ENCODE measurements at places on chromosomes 7 and 10. TPM values are rescaled to one million over a fixed set of nuclear protein-coding genes. Genes with fewer than 3 reads are reported as not detected.

- H3K27me3 ChIP-seq: no peaks in the 10 kb centered on the region
- no peak for DNase-seq
- H3K36me3 ChIP-seq: peaks cover 2% of the 10 kb centered on the region
- peaks cover 47% of the 10 kb centered on the region for H3K4me1 ChIP-seq
Observed at GRCh38 chr7:91165006-91165845, 99.0 kb upstream of the FZD1 start.

The MSMB gene
- total RNA-seq: not detected

- no peak overlapping the region for H3K27ac ChIP-seq
- H3K4me3 ChIP-seq: no peak overlapping the region
- H3K27me3 ChIP-seq: no peaks in the 10 kb centered on the region
- no peaks in the 10 kb centered on the region for H3K4me1 ChIP-seq
- H3K36me3 ChIP-seq: no peaks in the 10 kb centered on the region
Observed at GRCh38 chr10:64175271-64175962, 654.2 kb downstream of the REEP3 start.

DNA sequence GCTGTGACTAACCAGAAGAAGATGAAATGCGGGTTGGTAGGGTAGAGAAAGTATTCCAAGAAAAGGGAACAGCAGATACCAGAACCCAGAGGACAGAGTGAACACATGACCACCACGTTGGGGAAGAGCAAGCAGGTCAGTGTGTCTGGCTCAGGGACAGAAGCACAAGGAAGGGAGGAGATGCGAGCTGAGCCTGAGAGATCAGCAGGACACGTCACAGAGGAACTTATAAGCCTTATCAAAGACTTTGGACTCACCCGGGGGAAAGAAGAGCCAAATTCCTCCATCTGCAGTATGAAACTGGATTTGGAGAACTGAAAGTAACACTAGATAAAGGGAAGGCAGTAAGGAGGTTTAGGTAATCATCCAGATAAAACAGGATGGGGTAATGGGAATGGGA, 232.1 kb upstream of the NPVF start:
- H3K27ac ChIP-seq: no peak overlapping the region
- H3K4me3 ChIP-seq: no peak overlapping the region
- H3K4me1 ChIP-seq: no peaks in the 10 kb centered on the region
- peaks cover 41% of the 10 kb centered on the region for H3K27me3 ChIP-seq

- peak overlapping the region; percentile 89 for H3K27ac ChIP-seq
- DNase-seq: no peak
- H3K36me3 ChIP-seq: peaks cover 11% of the 10 kb centered on the region
- H3K4me3 ChIP-seq: no peak overlapping the region
- H3K27me3 ChIP-seq: no peaks in the 10 kb centered on the region
Observed at GRCh38 chr10:28296023-28296422, 6.8 kb downstream of the MPP7 start.

The COL28A1 gene
- total RNA-seq: 1.1 TPM

The SEMA3E gene
- 1.6 TPM for total RNA-seq

DNA sequence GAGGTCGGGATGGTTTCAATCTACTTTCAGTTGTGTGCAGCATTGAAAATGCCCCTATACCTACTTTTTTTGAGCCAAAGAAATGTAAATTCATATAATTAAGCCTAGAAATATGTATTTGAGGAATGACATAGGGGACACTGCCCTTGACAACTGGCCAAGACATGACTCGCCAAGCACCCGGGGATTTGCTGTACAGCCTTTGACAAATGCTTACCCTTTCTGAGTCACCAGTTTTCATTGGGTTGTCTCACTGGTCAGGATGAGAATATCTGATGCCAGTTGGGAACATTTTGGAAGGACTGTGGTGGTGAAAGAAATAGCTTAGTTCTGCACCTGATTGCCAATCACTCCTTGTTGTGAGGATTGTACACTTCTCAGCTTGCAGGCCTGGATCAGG, 166.8 kb upstream of the HABP2 start:
- DNase-seq: no peak
- no peaks in the 10 kb centered on the region for H3K27me3 ChIP-seq
- peak overlapping the region; percentile 15 for H3K4me3 ChIP-seq
- H3K36me3 ChIP-seq: no peaks in the 10 kb centered on the region
- H3K27ac ChIP-seq: peak overlapping the region; percentile 99
- peaks cover 59% of the 10 kb centered on the region for H3K4me1 ChIP-seq

DNA sequence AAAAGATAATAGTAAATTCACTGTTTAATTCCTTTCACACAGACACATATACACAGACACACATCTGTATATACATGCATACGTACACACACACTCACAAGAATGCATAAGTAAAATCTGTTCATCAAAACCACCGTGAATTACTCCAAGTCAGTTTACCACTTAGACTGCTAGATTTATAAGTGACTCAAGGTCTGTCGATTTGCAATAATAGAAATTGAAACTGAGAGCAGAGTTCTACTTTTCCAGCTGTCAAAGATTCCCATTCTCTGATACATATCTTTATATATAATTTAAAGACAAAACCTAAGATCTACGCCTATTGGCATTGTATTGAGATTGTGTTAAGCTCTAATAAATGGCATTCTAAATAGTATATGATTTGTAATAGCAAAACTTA, 9.9 kb upstream of the HGF start:
- H3K27ac ChIP-seq: no peak overlapping the region
- no peak overlapping the region for H3K4me3 ChIP-seq
- H3K4me1 ChIP-seq: peaks cover 10% of the 10 kb centered on the region
- no peaks in the 10 kb centered on the region for H3K27me3 ChIP-seq

The TPST1 gene
- 26.8 TPM for total RNA-seq

- peaks cover 4% of the 10 kb centered on the region for H3K36me3 ChIP-seq
- H3K27me3 ChIP-seq: no peaks in the 10 kb centered on the region
- DNase-seq: no peak
- H3K4me1 ChIP-seq: peaks cover 40% of the 10 kb centered on the region
Observed at GRCh38 chr7:91263384-91264045, 718 bp upstream of the FZD1 start.

DNA sequence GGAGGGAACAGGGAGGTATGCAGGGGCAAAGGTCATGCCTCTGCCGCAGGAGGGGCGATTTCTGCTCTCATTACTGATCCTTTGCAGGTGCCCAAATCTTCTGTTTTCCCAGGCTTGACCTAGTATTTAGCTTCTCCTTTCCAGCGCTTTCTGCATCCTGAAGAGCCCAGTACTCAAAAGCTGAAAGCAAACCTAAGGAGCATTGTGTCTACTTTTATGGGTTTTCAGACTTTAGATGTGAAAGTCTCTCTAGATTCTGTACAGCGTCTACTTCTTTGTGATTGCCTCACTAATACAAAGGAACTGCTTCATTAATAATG, 560 bp downstream of the GBF1 start:
- no peaks in the 10 kb centered on the region for H3K27me3 ChIP-seq
- peak overlapping the region; percentile 98 for H3K4me3 ChIP-seq
- H3K36me3 ChIP-seq: peaks cover 3% of the 10 kb centered on the region
- H3K4me1 ChIP-seq: peaks cover 47% of the 10 kb centered on the region
- H3K27ac ChIP-seq: peak overlapping the region; percentile 89

- no peak overlapping the region for H3K4me3 ChIP-seq
- H3K27ac ChIP-seq: no peak overlapping the region
- no peak for DNase-seq
- H3K4me1 ChIP-seq: no peaks in the 10 kb centered on the region
- H3K27me3 ChIP-seq: peaks cover 25% of the 10 kb centered on the region
Observed at GRCh38 chr7:1397491-1398327, 61.6 kb downstream of the MICALL2 start.

GRCh38 chr7:29946428-29947186, 43.0 kb downstream of the SCRN1 start:
- peaks cover 1% of the 10 kb centered on the region for H3K4me1 ChIP-seq
- H3K27me3 ChIP-seq: no peaks in the 10 kb centered on the region
- no peak overlapping the region for H3K4me3 ChIP-seq

The DLX5 gene
- total RNA-seq: 6.0 TPM

- H3K36me3 ChIP-seq: no peaks in the 10 kb centered on the region
- H3K27ac ChIP-seq: no peak overlapping the region
- H3K4me1 ChIP-seq: peaks cover 19% of the 10 kb centered on the region
- H3K27me3 ChIP-seq: no peaks in the 10 kb centered on the region
Observed at GRCh38 chr10:52143338-52143737, 170.7 kb upstream of the DKK1 start.

The CHRM2 gene
- 30.0 TPM for total RNA-seq

DNA sequence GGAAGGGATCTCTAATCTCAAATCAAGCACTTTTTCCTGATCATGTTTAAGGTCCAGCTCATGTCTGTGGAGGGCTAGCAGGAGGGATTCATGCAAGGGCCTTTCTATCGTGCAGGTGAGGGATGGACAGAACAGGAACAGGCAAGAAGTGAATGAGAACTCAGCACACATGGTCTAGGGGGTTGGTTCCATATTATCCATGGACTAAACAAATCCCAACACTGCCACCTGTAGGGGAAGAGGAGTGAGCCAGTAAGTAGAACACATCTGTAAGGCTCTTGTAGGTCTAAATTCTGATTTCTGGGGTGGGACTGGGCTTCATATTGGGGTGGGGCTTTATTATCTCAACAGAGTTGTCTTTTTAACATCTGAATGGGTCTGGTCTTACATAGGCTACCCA, 138.0 kb upstream of the TARP start:
- no peaks in the 10 kb centered on the region for H3K36me3 ChIP-seq
- H3K4me1 ChIP-seq: no peaks in the 10 kb centered on the region
- no peaks in the 10 kb centered on the region for H3K27me3 ChIP-seq
- no peak overlapping the region for H3K27ac ChIP-seq

The UNCX gene
- not detected for total RNA-seq

DNA sequence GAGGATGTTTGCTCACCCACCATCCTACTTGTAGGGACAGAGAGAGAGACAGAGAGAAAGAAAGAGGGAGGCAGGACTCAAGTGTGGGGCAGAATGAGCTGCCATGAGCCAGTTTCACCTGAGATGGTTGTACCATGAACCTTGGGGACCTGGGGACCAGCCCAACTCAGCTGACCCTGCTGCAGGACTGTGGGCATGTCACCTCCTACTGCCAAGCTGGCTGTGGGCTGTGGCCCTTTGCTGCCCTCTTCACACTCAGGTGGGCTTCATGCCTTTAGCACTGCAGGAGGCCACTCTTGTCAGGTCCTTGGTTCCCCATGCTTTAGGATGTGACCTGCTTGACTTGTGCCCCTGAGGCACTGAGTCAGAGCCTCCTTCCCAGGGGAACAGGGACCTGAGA, 108.2 kb upstream of the PCBD1 start:
- H3K4me1 ChIP-seq: no peaks in the 10 kb centered on the region
- H3K27ac ChIP-seq: no peak overlapping the region
- no peak for DNase-seq
- peaks cover 56% of the 10 kb centered on the region for H3K27me3 ChIP-seq
- no peaks in the 10 kb centered on the region for H3K36me3 ChIP-seq

GRCh38 chr7:134744569-134744968, 34.9 kb upstream of the CALD1 start:
- H3K36me3 ChIP-seq: no peaks in the 10 kb centered on the region
- peaks cover 65% of the 10 kb centered on the region for H3K4me1 ChIP-seq
- DNase-seq: no peak
- H3K27ac ChIP-seq: no peak overlapping the region
- no peaks in the 10 kb centered on the region for H3K27me3 ChIP-seq

DNA sequence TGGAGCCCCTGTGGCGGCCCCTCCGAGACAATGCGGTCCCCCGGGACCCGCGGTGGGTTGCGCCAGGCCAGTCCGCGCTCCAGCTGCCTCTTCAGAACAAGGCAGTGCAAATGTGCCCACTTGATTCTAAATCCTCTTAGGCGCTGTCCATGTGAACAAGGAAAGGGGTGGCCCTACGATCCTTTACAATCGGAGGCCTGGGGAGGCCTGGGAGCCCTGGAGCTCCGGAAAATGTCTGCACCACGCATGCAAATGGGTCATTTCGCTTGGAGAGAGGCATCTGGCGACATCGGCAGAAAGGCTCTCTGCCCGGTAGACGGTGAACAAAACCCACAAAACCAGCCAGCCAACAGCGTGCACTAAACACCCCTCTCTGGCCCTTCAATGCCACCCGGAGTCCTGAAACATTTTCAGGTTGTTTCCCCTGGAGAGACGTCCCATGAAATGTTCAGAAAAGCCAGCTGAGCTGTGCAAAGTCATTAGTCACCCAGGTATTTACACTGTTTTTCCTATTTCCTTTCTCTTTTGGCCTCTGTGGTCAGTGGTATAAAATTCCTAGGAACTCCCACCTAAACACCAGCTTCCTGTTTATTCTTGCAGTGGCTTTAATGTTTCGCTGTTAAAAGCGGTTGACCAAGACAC, 102.8 kb upstream of the ZNF438 start:
- peaks cover 40% of the 10 kb centered on the region for H3K4me1 ChIP-seq
- H3K36me3 ChIP-seq: no peaks in the 10 kb centered on the region

The TBX20 gene
- total RNA-seq: not detected

The ATP6V0A4 gene
- total RNA-seq: 0.64 TPM

The AGK gene
- 24.8 TPM for total RNA-seq

- H3K4me1 ChIP-seq: peaks cover 20% of the 10 kb centered on the region
- no peak for DNase-seq
Observed at GRCh38 chr7:112940314-112940732, 146.3 kb downstream of the GPR85 start.

DNA sequence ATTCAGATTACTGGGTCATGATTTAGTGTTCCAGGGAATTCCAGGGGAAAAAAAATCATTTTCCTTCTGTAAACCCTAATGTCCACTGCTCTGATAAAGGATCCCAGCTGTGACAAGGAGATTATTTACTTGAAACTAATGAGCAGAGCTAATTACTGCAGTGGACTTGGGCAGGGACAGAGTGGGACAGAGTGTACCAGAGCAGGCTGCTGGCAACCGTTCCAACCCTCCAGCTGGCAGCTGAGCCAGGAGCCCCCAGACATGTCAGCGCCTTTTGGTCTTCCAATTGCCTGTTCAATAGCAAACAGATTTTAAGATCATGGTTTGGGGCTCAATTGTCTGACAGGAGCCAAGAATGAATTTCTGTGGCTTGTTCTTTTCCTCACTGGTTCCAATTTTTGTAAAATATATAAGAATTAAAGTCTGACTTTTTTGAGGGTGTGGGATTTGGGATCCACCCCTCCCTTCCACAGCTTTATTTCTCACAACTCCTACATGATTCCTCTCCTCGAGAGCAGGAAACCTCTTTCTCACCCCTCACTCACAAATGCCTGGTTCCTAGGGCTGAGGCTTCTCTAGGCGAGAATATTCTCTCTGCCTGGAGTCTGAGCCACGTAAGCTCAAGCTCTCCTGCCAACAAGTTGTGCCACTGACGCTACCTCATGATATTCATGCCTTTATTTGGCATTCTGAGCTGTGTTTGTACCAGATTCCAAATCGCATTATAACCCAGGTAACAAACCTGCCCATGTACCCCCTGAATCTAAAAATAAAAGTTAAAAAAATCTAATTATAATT, 20.6 kb upstream of the FAM180A start:
- H3K27ac ChIP-seq: no peak overlapping the region
- peaks cover 4% of the 10 kb centered on the region for H3K27me3 ChIP-seq
- no peaks in the 10 kb centered on the region for H3K36me3 ChIP-seq
- peak; percentile 13 for DNase-seq
